ENCODE measurements at places on chromosomes 2 and 18.

- no peak for DNase-seq
Measured at GRCh38 chr2:14255135-14255820, 377.2 kb upstream of the LRATD1 start.

GRCh38 chr2:157364257-157364974, 38.8 kb upstream of the ERMN start:
- no peak for DNase-seq

GRCh38 chr2:144227427-144228105, 292.4 kb downstream of the ZEB2 start:
- DNase-seq = no peak

GRCh38 chr18:79327199-79327721, 68.5 kb upstream of the NFATC1 start:
- DNase-seq = no peak

GRCh38 chr2:119482481-119483394, 41.5 kb downstream of the SCTR start:
- DNase-seq = no peak

DNA sequence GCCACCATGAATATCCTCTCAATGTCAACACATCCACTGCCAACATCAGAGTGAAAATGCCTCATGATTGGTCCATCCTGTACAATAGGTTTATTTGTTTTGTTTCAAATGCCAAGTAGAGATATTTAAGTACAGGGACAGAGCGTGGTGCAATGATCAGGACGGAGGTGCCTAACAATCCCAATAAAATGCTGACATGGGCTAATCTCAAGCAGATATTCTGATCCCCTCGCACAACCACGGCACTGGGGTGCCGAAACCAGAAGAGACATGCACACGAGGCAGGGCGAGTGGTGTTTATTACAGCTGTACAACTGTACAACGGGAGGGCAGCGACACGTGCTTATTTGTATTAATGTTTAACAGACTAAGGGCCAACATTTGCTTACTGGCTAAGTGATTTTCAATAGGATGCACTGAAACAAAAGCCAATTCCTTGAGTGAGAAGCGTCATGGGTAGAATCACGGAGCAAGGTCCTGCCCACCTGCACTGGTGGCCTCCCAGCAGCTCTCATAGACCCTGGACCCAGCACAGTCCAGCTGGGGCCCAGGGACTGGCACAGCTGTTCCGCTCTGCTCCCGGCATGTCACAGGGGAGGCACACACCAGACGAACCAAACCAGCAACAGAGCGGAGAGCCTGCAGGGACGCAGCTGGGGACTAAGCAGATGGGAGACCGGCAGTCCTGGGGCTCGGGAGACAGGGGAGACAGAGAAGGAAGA, 101.4 kb downstream of the HDAC4 start:
- DNase-seq = no peak

DNA sequence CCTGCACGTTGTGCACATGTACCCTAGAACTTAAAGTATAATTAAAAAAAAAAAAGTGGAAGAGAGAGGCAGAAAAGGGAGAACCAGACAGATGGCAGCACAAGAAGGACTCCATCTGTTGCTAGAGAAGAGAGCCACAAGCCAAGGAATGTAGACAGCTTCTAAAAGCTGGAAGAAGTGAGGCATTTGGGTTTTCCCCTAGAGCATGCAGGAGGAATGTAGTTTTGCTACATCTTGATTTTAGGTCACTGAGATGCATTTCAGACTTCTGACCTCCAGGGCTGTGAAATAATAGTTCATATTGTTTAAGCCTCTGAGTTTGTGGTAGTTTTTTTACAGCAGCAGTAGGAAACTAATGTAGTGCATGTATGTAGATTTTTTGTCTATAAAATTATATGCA, 46.0 kb downstream of the CAVIN2 start:
- DNase-seq = no peak

DNA sequence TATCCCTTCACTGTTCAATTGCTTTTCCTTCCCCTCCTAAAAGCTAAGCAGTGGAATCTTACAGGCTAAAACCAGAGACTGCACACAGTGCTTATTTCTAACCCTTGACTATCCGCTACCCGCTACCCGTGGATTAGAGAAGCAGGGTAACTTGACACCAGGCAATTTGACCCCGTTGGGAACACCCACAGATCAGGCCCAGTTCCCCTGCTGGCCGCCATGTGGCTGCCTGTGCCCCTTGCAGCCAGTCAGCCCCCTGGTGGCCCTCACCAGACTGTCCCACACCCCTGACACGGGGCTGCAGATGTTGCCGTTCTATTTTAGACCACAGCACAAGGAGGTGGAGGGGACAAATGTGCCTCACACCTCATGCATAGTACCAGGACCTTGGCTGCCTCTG, 74.8 kb downstream of the TXNL1 start:
- no peak for DNase-seq

DNA sequence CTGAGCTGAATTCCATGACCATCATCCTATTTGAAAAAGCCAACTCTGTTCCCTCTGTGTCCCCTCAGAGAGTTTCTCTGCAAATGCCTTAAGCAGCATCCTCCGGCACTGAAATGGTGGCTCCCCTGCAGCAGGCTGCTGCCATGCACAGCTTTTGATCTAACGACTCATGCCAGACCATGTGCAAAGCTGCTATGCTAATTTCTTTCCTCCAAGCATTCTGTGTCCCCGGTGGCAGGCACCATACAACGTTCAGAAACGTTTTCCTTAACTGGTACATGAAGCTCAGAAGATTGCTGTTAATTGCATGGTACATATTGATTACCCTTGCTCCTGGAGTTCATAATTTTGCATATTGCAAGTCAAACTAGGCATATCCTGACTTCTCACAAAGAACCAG, 336.8 kb downstream of the RBM43 start:
- no peak for DNase-seq

DNA sequence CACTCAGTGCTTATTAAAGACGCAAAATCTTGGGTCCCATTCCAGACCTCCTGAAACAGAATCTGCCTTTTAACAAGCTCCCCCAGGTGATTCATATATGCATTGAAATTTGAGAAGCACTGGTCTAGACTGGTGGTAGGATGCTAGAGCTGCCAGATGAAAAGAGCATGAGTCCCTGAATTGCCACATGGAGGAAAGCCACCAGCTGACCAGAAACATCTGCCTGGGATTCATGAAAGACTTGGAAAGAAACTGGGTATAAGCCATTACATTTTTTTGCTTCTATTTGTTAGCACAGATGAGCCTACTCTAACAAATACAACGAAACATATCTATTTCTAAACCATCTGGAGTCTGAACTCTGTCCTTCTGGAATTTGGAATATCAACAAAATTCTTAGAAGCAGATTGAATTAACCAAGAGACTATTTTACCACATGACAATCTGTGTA, 228.9 kb downstream of the RBM43 start:
- DNase-seq = no peak

- no peak for DNase-seq
Measured at GRCh38 chr2:230691005-230691647, 21.5 kb upstream of the CAB39 start.

GRCh38 chr2:618005-618404, 59.2 kb downstream of the TMEM18 start:
- DNase-seq = no peak

Data from activated T-cell treated with anti-CD3 and anti-CD28 coated beads, Interleukin-2, amount 50 U/mL, for 1 hour (primary cell).